Stimulated activated CD4-positive, alpha-beta T cell treated with anti-CD3 and anti-CD28 coated beads, Interleukin-12 subunit alpha, Interleukin-12 subunit beta, amount 100 ng/mL, for 48 hours (primary cell): ENCODE measurements at places on chromosomes 7 and 10.
A peak's percentile ranks its signal among the peaks of the same experiment; 100 is the strongest.

DNA sequence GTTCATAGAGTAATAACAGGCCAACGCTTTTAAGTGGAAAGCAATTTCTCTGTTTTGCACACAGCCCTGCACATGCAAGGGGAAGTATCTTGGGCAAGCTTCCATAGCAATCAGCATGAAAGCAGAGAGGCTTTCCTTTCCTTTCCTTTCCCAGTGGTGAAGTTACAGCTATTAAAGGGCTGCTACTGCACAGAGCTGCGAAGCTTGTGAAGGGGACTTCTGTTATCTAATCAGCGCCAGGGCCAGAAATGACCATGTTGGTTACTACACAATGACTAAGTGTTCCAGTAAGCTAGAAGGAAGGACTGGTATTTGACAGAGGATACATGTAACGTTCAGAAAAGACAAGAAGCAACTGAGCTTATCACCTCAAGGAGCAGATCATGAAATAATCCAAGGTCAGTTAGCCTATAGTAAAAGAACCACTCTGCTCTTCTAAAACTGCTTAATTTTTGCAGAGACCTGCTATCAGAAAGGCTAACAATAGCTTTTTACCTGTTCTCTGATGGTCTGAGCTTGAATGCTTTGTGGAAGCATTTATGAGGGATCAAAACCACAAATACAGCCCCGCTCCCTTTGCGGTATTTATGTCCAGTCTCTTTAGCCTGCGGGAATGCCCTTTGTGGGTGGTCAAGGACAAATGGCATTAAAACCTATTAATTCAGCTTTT lies 45.9 kb downstream of the SGMS1 start:
- DNase-seq, result no peak

- DNase-seq, result no peak
Observed at GRCh38 chr7:107638594-107638993, 22.0 kb upstream of the SLC26A4 start.

GRCh38 chr10:14438576-14438975 lies 107.9 kb upstream of the FRMD4A start:
- no peak for DNase-seq

DNA sequence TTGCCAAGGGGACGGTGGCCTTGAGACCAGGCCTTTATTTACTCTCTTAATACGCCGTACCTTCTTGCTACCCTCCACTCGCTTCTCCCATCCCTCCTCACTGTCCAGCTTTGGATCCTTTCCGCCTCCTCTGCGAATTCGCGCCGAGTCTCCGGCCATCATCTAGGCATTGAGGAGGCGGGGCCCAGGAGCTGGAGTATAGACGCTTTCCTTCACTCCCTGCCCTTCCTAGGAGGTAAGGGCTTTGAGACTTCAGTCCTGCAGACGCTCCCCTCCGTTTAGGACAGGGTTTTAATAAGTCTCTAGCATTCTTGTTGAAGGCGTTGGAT lies 538 bp downstream of the TFAM start:
- no peak for DNase-seq

DNA sequence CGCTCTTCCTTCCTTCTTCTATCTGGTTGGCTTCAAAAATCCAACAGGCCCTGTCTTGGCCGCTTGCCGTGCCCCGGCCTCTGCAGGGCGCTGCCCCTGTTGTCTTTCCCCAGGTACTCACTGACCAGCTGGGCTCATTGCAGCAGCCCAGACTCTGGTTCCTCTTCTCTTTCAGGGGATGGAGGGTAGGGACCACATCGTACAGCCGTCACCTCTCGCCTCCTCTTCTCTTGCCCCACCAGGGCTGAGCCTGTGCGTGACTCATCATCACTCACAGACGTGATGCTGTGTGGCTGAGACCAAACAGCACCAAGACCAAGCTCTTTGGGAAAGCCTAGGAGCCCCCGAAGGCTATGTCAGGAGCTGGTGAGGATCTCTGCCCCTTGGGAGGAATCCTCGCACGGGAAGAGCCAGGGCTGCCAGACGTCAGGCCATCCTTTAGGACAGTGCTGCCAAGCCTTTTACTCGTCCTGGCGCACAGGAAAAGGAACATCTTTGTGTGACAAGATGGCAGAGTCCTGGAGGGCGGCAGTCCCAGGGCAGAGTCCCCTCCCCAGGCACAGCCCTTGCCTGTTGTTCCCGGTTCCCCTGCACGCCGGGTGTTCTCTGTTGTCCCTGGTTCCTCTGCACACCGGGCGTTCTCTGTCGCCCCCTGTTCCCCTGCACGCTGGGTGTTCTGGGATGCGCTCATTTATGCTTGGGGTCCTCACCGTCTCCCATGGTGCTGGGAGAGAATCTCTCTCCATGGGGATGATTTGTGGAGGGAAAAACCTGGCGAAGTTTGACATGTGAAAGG lies 188.5 kb upstream of the SHH start:
- no peak for DNase-seq

GRCh38 chr10:26156019-26156418 lies 60.6 kb upstream of the GAD2 start:
- DNase-seq, result no peak

DNA sequence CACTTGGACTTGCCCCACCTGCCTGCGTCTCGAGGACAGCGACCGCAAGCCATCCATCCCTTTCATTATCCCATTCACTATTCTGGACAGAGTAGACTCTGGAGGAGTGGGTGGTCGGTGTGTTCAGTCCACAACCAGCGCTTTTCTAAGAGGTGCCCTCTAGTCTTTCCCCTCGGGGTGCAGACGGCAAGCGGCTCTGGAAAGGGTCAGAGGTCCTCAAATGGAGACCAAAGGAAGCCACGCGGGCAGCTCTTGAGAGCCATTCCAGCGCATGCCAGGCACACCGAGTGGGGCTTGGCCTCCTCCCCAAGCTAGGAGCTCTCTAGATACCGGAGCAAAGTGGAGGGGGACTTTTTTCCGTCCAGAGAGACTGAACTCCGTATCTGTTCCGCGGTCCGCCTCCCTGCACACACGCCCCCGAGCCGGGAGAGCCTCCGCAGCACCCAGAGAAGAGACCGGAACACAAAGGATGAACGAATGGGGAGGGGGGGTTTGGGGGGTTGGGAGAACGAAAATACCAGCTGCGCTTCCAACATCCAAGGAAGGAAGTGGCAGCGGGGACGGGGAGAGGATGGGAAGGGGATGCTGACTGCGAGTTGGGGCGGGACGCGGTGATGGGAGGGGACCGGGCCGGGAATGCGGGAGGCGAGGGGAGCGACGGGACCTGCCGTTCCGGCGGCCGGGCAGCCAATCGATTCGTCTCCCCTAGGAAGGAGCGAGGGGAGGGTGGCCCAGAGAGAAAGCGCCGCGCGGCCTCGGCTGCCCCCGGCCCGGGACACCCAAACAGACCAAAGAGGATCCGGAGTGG lies 515 bp downstream of the GSDME start:
- peak; percentile 12 for DNase-seq

- no peak for DNase-seq
Observed at GRCh38 chr7:25659841-25660240, 431.6 kb upstream of the NPVF start.

- no peak for DNase-seq
Observed at GRCh38 chr10:31288001-31288400, 31.0 kb upstream of the ZEB1 start.

GRCh38 chr7:107463139-107464078 lies 6.4 kb upstream of the GPR22 start:
- peak; percentile 14 for DNase-seq

- no peak for DNase-seq
Observed at GRCh38 chr7:40303996-40304395, 169.2 kb downstream of the SUGCT start.

GRCh38 chr7:98136423-98136822 lies 29.8 kb downstream of the LMTK2 start:
- no peak for DNase-seq

DNA sequence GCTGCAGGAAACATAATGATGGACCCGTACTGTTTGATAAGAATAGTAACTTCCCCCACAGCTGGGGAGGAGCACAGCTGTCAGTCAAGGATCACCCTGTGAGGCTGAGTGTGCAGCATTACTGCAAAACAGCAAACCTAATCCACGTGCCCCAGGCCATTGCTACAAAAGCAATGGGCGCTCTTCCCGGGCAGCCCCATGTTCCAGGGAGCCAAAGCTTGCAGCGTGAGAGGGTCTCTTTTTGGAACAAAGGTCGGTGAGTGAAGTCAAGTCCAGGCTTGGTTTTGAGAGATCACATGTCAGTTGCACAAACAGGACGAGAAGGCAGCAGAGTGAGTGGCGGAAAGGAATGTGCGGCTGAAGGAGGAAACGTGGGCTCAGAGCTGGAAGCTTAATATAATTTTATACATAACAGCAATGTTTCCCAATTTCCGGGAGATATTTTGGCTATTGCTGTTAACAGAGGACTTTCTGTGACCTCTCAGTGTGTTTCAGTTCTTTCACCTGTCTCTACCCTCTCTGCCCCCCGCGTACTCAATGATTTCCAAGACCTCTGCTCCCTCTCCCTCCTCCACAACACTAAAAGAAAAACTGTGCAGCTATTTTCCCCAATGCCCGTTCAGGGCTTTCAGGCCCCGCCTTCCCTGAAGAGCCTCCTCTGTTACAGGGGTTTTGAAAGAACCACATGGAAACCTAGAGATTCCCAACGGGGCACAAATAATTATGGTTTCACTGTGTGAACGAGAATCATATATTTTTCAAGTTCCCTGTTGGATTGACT lies 128.9 kb downstream of the MTPAP start:
- no peak for DNase-seq

GRCh38 chr10:34187201-34187600 lies 627.9 kb downstream of the PARD3 start:
- DNase-seq, result no peak

DNA sequence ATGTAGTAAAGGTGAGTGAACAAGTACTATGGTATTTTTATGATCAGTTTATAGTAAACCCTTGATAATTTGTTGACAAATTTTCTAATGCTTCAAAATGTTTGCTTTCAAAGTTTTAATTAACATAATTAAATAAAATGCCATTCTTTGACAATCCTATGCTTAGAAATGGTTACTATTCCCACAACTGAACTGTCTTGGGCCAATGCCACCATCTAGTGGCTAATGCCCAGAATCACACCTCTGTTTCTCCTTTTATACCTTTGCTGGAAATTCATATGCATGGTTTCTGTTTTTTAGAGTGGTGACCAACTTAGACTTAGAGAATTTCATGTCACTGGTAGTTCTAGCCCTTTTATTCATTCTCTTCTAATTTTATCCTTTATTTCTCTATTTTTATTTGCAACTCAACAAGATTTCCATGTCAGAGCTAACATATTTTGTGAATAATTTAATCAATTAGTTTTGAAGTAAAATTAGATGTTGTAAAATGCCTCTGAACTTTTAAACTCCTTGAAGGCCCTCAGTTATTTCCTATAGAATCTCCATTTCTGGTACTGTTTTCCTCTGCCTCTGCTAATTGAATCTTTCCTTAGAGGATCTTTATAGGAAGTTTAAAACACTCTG lies 31.1 kb downstream of the PCGF5 start:
- DNase-seq, result peak; percentile 37

DNA sequence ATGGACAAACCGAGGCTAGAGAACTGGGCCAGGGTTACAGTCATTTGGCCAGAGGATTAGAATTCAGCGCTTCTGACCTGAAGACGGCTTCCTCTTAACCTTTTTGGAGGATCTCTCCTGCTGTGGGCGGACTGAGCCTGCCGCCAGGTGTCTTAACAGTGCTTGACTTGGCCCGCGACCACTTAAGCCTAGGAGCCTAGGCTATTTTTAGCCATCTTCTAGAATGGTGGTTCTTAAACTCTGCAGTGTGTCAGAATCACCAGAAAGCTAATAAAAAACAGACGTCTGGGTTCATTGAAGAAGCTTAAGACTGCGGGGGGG lies 722 bp downstream of the MDH2 start:
- DNase-seq, result no peak

GRCh38 chr10:122147663-122148062 lies 123.4 kb upstream of the BTBD16 start:
- DNase-seq, result no peak
